ENCODE measurements at places on chromosomes 5 and 9.

DNA sequence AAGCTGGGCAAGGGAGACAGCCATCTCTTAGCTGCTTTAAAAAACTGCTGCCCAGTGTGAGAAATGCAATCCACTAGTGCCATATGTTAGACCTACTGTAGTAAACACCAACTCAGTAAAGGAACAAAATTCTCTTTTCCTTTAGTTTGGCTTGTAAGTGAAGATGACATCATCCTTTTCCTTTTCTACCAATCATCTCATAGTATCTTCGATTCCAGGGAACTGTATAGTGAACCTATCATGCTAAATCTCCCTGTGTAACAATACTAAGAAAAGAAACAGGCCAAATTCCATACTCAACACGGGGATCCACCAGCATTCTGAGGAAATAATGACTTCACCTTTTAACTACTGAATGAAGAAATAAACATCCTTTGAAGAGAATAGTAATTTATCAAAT is 100.1 kb downstream of the RAPGEF6 start:
- no peak for DNase-seq

- no peak for DNase-seq
Observed at GRCh38 chr5:137734962-137735554, 831 bp downstream of the KLHL3 start.

- no peak for DNase-seq
Observed at GRCh38 chr5:103539376-103540330, 22.9 kb downstream of the NUDT12 start.

- peak; percentile 48 for DNase-seq
Observed at GRCh38 chr5:54257366-54258118, 52.8 kb downstream of the ARL15 start.

DNA sequence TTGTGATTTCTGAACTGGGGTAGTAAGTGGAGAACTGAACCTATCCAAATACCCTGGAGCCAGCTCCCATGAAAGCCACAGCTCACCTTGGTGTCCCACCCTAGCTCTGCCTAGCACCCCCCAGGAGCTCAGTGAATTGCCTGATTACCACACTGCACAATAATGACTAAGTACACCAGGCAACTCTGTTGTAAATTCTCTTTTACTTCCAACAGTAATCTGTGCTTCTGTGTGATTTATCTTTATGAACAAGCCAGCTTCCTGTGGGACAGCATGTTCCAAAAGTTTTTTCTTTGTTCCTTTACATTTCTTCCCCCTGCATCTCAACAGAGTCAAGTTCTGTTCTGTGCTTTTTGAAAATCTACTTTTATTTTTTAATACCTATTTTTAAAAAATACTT is 22.1 kb upstream of the GRPEL2 start:
- no peak for DNase-seq

- DNase-seq = no peak
Observed at GRCh38 chr5:169385636-169386035, 84.7 kb upstream of the SLIT3 start.

GRCh38 chr9:477193-477592 is 262.5 kb downstream of the DOCK8 start:
- no peak for DNase-seq

GRCh38 chr5:149002761-149003689 is 59.8 kb downstream of the SH3TC2 start:
- no peak for DNase-seq

DNA sequence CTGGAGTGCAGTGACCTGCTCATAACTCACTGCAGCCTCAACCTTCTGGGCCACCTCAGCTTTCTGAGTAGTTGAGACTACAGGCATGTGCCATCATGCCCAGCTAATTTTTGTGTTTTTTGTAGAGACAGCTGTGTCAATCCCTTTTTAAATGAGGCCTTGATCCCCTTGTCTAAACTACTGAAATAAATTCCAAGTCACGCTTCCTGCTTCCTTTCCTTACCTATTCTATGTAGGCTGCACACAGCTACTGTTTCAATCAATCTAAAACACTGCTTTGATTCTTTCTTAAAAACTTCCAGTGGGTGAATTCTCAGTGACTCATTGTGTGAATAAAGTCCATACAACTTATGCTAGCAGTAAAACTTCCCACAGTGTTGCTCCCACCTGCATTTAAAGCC is 2.9 kb upstream of the C7 start:
- DNase-seq = no peak

GRCh38 chr9:95491543-95492320 is 25.0 kb downstream of the PTCH1 start:
- DNase-seq = no peak

DNA sequence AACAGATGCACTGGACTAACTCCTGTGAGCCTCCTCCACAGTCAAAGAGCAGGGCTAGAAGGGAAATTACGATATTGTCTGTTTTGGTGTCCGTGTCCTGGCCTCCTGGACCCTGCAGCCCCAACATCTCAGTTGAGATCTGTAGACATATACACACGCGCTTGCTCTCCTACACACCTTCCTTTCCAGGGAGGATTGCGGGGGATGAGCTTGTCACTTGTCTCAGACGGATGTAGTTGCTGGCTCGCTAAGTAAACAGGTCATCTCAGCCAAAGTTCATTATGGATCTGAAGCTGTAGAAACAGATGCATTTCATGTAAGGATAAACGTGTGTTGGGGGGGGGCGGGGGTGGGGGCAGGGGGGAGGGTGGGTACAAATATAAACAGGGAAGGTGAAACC is 549.3 kb downstream of the CCDC171 start:
- DNase-seq = no peak

DNA sequence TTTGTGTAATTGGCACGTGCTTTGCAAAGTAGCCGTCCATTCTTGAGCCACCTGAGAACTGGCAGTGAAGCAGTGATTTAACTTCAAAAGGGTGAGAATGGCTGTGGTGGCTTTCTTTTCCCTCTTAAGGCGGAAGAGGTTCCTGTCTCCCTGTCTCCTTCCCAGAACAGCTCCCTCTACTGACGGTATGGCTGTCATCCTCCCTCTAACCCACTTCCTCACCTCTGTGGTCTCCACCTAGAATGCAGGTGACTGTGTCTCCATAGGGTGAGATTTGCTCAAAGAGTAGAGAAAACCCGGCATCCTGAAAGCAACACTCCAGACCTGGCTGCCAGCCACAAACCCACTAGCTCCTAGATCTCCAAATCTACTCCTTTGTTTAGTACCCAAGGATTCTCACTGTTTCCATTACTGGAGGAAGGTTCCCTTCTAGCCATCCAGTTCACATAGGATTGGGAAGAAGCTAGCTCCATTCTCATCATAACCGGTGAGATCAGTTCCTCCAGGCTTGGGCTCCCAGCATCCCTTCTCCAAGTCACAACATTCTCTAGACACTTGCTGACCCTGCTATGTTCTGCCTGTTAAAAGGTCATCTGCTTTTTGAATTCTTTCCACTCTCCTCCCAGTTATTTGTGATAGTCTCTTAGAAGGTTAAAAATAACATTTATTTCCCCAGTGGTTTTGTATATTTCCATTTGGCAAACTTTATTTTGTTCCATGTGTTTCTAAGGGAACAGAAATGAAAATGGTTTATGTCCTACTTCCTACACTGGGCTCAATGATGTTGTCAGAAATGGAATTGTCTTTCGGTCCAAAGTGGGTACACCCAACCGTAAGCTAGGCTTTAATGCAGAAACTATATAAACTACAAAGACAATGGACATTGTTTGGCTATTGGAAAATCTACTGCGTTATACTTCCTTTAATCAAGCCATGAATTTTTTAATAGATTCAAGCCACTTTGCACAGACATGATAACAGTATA is 269.4 kb downstream of the CWC27 start:
- no peak for DNase-seq

DNA sequence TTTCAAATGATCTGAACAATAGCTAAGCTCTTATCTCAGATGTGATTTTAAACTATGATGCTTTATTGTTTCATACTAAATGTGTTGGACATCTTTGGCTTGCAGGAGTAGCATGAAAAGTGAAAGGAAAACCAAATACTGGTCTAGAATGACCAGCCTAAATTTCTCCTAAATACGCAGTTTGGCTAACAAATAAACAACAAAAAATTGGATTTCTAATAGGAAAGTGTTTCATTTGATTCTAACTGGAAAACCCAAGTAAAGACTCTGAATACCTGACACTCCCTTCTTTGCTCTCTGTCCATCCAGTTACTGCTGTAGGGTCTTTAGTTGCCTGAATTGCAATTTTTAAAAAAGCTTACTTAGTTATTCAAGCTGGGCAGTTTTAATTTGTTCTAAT is 111.7 kb upstream of the ACOT12 start:
- DNase-seq = no peak

- no peak for DNase-seq
Observed at GRCh38 chr9:121720311-121721057, 69.0 kb downstream of the DAB2IP start.

DNA sequence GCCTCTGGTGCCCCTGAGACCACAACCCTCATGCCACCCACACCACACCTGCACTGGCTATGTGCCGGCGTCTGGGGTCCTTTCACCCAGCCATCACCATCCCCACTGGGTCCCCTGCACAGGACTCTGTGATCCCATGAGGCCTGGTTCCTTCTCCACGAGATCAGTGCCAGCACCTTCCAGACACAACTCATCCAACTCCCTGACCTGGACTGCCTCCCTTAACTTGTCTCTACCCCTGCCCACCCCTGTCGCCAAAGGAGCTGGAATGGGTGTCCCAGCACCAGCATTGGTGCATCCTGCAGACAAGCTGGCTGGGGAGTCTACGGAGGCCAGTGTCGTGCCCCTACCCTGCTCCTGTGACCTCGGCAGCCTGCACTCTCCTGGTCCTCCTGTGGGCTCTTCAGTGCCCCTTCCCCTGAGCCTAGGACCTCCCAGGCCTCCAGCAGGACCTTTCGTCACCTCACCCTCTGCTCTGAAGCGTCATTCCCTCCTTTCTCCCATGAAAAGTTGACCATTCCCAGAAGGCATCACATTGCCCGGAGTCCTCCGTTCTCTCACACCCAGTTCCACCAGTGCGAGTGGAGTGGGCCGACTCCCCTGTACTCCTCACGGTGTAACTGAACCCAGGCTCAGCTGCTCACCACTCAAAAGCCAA is 87.7 kb downstream of the NSUN2 start:
- DNase-seq = no peak

GRCh38 chr5:83001796-83002381 is 75.3 kb downstream of the TMEM167A start:
- DNase-seq = no peak

GRCh38 chr5:76175821-76176403 is 92.7 kb downstream of the SV2C start:
- no peak for DNase-seq

DNA sequence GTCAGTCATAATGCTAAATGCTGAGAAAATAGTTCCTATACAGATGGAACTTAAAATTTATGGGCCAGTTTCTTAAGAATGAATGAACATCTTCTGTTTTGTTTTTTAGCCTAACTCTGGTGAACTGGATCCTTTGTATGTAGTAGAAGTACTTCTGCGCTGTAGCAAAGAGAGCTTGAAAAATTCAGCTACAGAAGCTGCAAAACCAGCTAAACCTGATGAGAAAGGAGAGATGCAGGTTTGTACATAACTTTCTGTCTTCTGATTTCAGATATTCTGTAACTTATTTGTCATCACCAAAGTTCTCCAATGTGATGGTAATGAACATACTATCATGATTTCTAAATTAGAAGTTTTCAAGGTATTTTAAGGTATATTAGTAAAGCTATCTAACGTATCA is 80.1 kb downstream of the MTREX start:
- DNase-seq = peak; percentile 3

DNA sequence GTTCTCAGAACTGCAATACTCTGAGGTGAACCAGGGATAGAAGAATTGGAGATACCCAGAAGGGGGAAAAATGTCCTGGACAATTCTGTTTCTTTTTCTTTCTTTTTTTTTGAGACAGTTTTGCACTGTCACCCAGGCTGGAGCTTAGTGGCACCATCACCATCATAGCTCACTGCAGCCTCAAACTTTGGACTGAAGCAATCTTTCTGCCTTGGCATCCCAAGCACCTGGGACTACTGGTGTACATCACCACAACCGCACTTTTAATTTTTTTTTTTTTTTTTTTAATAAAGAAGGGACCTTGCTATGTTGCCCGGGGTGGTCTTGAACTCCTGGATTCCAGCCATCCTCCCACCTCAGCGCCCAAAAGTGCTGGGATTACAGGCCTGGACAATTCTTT is 1.9 kb downstream of the EMB start:
- DNase-seq = no peak

GRCh38 chr5:37886242-37886905 is 46.5 kb upstream of the GDNF start:
- DNase-seq = no peak

DNA sequence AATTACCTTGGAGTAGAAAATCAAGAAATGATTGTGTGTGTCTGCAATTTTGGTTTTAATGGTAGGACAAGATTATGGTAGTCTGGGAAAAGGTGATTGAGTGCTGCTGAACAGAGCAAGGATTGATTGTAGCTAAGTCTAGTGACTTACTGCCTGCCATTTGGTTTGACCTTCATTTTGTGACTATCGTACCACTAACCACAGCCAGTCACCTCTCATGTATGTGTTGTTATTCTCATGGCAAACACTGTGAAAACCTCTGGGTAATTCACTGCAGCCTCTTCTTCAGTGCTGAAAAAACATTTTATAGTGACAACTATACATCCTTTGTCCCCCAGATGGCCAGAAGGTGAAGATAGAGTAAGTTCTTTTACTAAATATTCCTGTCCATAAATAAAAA is 37.5 kb downstream of the CTNNA1 start:
- DNase-seq = no peak

GRCh38 chr9:80509358-80509757 is 937.6 kb downstream of the TLE4 start:
- DNase-seq = no peak

DNA sequence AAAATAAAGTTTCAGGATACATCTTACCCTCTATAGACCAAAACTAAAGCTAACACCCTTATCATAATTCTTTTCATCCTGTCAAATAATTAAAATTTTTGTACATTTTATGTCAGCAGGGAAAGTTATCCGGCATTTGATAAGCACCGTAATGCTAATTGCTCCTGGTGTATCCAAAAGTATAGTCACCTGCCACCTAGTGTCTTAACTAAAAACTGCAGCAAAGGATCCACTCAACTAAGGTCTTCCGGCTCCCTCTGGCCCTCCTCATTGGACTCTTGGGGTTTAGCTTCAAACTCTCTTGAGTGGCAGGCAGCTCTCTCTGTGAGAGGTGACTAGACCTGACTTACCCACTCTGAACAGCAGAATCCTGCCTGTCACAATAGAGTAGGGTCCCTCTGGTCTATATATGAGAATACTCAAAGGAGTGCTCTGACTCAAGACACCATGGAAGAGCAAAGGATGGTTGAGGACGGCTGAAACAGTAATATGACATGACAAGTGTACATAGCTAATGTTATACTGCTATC is 60.4 kb upstream of the CAST start:
- DNase-seq = peak; percentile 43

GRCh38 chr5:1963941-1964451 is 81.3 kb upstream of the IRX4 start:
- DNase-seq = no peak

DNA sequence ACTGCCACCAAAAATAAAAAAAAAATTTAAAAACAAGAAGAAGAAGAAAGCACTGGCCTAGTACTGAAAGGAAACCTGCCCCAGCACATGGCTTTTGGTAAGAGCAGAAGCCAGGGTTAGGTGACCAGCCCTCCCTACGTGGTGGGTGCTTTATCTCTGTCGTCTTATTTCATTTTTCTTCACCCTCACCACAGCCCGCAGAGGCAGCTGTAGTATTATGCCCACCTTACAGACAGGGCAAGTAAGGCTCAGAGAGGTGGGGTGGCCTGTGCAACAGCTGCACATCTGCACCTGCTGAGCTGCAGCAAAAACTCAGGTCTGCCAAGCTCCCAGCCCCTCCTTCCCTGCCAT is 140.8 kb upstream of the LMX1B start:
- no peak for DNase-seq

- DNase-seq = no peak
Observed at GRCh38 chr5:149675610-149676201, 54.4 kb upstream of the PPARGC1B start.

Measured in T47D (cell line).